Fibroblast of skin of abdomen (primary cell): ENCODE measurements at places on chromosomes 4 and X.

DNA sequence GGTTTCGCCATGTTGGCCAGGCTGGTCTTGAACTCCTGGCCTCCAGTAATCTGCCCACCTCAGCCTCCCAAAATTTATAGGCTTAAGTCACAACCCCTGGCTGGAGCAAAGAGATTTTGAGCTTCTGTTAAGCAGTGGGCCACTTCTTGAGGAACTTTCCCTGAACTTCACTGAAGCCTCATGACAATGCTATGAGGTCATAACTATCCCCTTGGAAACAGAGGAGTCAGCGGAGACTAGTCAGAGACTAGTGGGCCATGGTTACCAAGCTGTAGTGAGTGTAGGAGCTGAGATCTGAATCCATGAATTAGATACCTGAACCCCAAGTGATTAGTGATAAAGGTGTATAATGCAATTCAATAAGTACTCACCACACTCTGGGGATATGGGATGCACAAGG is 145.1 kb upstream of the MSX1 start:
- peak; percentile 39 for DNase-seq

DNA sequence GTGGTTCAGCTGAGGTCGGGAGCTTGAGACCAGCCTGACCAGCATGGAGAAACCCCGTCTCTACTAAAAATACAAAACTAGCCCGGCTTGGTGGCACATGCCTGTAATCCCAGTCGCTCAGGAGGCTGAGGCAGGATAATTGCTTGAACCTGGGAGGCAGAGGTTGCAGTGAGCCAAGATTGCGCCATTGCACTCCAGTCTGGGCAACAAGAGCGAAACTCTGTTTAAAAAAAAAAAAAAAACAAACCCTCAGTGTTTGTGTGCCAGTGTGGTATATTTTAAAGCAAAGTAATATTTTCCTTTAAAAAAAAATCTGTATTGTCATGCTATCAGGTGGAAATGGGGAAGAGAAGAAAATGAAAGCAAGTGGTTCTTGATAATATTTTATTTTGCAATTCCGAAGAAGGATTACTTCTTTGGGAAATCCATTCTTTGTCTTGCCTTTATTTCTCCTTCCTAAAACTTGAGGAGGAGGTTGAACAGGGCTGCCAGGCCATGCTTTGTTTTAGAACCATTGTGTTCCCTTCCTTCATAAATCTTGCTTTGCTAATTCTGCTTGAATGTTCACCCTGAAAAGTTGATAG is 14.4 kb downstream of the ALG13 start:
- no peak for DNase-seq

DNA sequence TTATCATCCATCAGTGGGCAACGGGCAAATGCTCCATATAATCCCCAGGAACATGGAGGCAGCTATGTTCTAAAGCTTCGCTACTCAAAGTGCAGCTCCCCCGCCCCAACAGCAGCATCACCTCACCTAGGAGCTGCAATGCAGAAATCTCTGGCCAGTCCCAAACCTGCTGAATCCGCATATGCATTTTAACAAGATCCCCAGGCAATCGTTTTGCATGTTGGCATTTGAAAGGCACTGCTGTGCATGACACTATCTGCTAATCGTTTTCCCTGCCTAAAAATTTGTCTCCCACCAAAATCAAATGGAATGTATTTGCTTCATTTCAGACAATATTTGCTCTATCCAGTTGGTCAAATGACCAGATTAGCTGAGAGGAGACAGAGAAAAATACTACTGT is 15.2 kb downstream of the ADGRG2 start:
- no peak for DNase-seq

GRCh38 chrX:118496763-118497079 is 1.1 kb downstream of the DOCK11 start:
- DNase-seq = no peak

- no peak for DNase-seq
Observed at GRCh38 chr4:107548211-107548905, 171.7 kb downstream of the PAPSS1 start.

- no peak for DNase-seq
Observed at GRCh38 chrX:24231641-24232179, 82.2 kb downstream of the SUPT20HL2 start.

GRCh38 chr4:87017580-87018342 is 83.0 kb downstream of the AFF1 start:
- peak; percentile 73 for DNase-seq

DNA sequence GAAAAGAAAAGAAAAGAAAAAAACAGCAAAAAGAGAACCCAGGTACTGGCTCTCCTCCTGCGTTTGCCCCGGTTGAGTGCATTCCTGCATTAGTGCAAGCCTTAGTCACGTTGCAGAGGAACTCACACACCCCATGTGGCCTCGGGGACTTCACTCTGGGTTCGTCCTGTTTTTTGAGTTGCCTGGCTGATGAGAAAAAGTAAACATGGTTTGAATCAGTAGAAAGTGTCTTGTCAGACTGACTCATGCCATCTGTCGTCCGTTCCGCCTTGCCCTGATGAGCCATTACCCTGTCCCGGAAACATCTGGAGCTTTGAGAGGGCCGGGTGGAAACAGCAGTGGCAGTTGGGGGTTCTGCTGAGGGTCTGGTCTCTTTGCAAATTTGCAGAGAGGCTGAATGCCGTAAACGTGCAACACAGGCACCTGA is 16.3 kb downstream of the CD99 start:
- DNase-seq = peak; percentile 92

DNA sequence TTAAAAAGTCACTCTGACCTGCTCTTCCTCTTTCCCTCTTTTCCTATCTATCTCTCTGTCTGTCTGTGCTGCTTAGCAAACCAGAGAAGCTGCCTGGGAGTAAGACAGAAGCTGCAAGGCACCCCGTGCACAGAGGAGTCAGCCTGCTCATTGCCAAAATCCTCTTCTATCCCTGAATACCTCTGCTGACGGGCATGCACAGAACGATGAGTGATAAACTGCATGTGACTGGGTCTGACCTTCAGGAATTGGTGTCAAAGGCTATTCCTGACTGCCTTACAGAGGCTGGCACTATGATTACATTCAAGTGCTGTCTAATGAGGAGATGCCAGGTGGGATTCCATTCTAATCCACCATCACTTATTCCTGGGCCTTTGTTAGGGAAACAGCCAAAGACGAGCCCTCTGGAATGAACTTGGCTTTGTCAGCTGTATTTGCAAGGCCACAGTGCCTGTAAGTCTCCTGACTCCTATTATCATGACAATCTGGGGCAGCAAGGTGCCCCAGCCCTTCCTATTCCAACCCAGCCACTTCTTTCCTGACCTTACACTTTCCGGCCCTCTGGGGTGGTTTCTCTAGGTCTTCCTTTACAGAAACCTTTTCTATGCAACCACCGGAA is 45.4 kb upstream of the CTAG2 start:
- DNase-seq = no peak

- no peak for DNase-seq
Observed at GRCh38 chrX:133745349-133745748, 240.0 kb downstream of the GPC3 start.

GRCh38 chrX:48002319-48002718 is 1.5 kb downstream of the ZNF182 start:
- no peak for DNase-seq

DNA sequence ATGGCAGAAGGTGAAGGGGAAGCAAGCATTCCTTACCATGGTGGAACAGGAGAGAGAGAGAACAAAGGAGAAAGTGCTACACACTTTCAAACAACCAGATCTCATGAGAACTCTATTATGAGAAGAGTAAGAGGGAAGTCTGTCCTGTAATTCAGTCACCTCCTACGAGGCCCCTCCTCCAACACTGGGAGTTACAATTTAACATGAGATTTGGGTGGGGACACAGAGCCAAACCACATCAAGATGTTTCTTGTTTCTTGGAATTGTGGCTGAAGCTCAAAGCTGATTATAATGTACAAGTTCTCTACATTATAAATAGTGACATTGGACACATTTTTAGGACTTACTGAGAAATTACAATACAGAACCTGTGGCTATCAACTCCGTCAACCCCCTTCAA is 29.5 kb upstream of the TAPT1 start:
- DNase-seq = no peak

GRCh38 chr4:10438924-10439323 is 18.3 kb downstream of the ZNF518B start:
- no peak for DNase-seq

DNA sequence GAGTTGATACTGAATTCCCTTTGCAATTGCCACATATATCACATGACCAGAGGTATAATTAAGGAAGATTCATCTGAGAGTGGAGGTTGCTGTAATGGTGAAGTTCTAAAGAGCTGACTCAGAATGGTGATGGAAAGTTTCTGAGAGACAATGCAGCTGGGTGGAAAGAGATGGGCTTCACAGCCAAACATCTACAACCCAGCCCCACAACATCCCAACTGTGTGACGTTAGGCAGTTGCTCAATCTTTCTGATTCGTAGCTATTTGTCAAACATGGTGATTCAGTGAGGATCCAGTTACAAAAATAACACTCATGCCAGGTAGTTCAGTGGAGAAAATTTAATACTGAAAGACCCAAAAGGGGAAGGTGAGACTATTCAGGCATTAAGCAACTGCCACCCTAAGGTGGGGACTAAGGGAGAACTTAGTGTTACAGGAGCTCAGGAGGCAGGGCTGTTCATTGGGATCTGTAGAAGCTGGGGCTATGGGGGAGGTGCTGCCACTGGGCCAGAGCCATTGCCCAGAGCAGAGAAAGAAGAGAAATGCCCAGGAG is 6.9 kb upstream of the AFF1 start:
- peak; percentile 94 for DNase-seq

GRCh38 chrX:11899091-11899490 is 141.1 kb downstream of the MSL3 start:
- DNase-seq = peak; percentile 48
